HuH-7 (cell line): ENCODE measurements at places on chromosomes 6 and 20.

DNA sequence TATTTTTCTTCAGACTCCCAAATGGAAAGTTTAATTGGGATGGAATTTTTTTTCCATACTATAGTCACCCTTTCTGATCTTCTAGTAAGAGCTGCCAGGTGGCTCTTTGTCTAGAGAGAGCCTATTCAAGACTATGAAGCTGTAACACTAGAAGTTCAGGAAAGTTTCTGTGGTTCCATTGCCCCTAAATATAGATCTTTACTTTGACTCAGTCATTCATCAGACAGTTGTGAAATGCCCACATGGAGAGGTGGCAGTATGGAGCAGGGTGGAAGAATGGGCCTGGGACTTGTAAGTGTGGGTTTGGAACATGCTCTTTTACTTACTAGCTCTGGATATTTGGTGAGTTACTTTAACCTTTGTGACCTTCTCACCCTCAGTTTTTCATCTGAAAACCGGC, 87.8 kb downstream of the CTNNBL1 start:
- no peak for DNase-seq

- DNase-seq: no peak
These were observed 289.8 kb upstream of the IRAK1BP1 start for GRCh38 chr6:78577585-78577984.

DNA sequence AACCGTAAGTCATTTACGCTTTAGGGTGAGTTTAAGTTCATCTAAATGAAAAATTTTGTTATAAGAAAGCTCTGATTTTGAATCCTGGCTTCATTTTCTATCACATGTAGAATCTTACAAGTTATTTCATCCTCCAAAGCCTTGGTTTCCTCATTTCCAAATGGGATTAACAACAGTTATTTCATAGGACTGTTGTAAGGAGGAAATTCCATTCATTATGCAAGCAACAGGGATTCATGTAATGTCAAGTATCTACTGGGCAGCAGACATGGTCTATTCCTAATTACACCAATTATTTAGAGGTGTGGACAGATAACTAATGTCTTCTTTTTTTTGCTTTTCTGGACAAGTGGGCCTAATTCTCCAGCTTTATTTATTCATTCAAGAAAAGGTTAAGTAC, 154.0 kb downstream of the PDSS2 start:
- DNase-seq: no peak

GRCh38 chr6:26017632-26017966, 55.0 kb downstream of the TRIM38 start:
- no peak for DNase-seq

GRCh38 chr6:47536816-47537401, 59.3 kb downstream of the CD2AP start:
- DNase-seq: no peak

GRCh38 chr6:158653577-158654354, 3.9 kb downstream of the SYTL3 start:
- no peak for DNase-seq

GRCh38 chr6:24988562-24988961, 52.8 kb upstream of the RIPOR2 start:
- no peak for DNase-seq
